ENCODE measurements at places on chromosomes 3 and 15.

DNA sequence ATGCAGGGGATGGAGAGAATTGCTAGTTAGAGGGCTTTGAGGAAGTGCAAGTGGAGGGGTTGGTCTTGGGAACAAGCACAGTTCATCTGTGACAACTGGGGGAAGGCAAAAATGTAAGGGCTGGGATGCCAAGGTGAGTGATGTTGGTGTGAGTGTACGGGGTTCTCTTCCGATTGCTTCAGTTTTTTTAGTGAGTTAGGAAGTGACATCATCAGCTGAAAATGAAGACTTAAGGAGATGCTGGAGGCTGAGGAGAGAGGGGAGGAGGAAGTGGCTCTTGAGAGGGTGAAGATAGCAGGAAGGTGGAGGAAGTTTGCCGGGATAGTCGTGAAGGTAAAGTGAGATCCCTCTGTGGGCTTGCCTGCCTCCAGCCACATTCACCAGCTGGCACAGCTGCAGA is 12.7 kb downstream of the TICRR start:
- no peak for DNase-seq
- H3K4me3 ChIP-seq: no peak overlapping the region
- H3K4me1 ChIP-seq: no peaks in the 10 kb centered on the region
- H3K27ac ChIP-seq: no peak overlapping the region

DNA sequence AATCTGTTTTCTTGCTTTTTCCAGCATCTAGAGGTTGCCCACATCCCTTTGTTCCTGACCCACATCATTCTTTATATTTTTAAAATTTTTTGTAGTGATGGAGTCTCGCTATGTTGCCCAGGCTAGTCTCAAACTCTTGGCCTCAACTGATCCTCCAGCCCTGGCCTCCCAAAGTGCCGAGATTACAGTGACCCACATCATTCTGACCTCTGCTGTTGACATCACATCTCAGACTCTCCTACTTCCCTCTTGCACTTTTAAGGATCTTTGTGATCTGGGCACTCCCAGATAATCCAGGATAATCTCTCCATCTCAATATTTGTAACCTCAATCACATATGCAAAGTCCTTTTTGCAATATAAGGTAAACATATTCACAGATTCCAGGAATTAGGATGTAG is 266.6 kb downstream of the MEX3B start:
- no peaks in the 10 kb centered on the region for H3K4me1 ChIP-seq
- peaks cover 14% of the 10 kb centered on the region for H3K27me3 ChIP-seq
- H3K27ac ChIP-seq: no peak overlapping the region
- no peak overlapping the region for H3K4me3 ChIP-seq
- H3K36me3 ChIP-seq: no peaks in the 10 kb centered on the region
- no peak for DNase-seq

DNA sequence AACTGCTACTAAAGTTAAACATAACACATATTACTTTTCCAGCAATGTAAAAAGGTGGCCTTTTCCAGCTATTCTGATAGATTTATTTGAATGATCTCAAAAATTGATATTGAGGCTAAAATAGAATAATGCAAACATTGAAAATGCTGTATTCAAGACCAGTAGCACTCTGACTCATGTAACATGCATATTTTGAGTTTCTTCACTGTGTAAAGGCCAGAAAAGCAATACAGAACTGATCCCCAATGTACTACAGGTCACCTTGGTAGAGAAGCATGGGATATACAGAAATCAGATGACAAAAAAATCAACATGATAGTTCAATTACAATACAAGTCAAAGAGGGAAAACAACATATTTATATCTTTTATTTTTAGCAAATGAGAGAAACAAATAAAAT is 419.6 kb downstream of the DIPK2A start:
- H3K4me3 ChIP-seq: no peak overlapping the region
- H3K27me3 ChIP-seq: no peaks in the 10 kb centered on the region
- no peaks in the 10 kb centered on the region for H3K36me3 ChIP-seq
- no peaks in the 10 kb centered on the region for H3K4me1 ChIP-seq
- no peak for DNase-seq
- H3K27ac ChIP-seq: no peak overlapping the region

- no peak for DNase-seq
- H3K27ac ChIP-seq: no peak overlapping the region
- no peaks in the 10 kb centered on the region for H3K4me1 ChIP-seq
- H3K36me3 ChIP-seq: peaks cover 15% of the 10 kb centered on the region
- H3K27me3 ChIP-seq: no peaks in the 10 kb centered on the region
- no peak overlapping the region for H3K4me3 ChIP-seq
Observed at GRCh38 chr3:22414239-22414638, 663.2 kb upstream of the ZNF385D start.

DNA sequence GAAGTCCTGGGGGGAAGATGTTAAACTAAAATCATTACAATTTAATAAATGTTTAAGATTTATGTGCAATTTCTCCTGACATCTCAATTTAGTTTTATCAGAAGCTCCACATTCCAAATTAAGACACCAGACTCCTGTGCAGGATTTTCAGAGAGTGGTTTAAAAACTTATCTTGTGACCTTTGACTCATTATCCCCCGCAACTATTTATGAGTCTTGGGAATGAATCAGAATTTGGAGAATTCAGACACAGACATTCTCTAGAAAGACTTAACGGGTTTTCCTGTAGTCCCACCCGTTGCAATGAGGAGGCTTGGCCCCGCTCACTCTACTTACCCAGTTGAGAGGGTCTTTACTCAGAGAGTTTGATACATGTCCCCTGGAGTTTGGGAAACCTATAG is 7.1 kb downstream of the OR5K2 start:
- no peak overlapping the region for H3K4me3 ChIP-seq
- peaks cover 28% of the 10 kb centered on the region for H3K36me3 ChIP-seq
- H3K27me3 ChIP-seq: no peaks in the 10 kb centered on the region
- H3K4me1 ChIP-seq: peaks cover 9% of the 10 kb centered on the region
- no peak for DNase-seq

- H3K36me3 ChIP-seq: no peaks in the 10 kb centered on the region
- H3K27me3 ChIP-seq: no peaks in the 10 kb centered on the region
- no peak overlapping the region for H3K4me3 ChIP-seq
- DNase-seq: no peak
Observed at GRCh38 chr3:69866988-69867720, 127.9 kb downstream of the MITF start.

DNA sequence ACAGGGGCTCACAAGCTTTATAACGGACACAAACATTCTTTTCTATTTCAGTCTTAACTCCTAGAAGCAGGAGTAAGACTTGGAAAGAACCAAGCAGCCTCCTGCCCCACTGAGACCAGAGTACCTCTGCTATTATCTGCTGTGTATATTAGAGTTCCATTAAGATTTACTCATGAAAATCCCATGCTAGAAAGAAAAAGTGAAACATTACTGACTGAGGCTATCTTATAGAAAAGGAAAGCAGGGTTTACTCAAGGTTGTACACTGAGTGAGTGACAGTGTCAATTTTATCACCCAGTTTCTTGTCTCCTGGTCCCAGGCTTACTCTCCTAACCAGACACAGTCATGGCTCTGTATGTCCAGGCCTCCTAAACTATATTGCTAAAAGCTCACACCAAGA is 97.9 kb upstream of the SOX2 start:
- no peak for DNase-seq
- no peaks in the 10 kb centered on the region for H3K27me3 ChIP-seq
- no peak overlapping the region for H3K4me3 ChIP-seq

GRCh38 chr3:114093016-114093380 is 36.5 kb downstream of the QTRT2 start:
- no peak for DNase-seq
- H3K4me3 ChIP-seq: no peak overlapping the region
- H3K4me1 ChIP-seq: peaks cover 3% of the 10 kb centered on the region
- H3K36me3 ChIP-seq: no peaks in the 10 kb centered on the region
- peaks cover 16% of the 10 kb centered on the region for H3K27me3 ChIP-seq

- H3K27ac ChIP-seq: peak overlapping the region; percentile 89
- no peaks in the 10 kb centered on the region for H3K27me3 ChIP-seq
- peak overlapping the region; percentile 20 for H3K4me3 ChIP-seq
- no peaks in the 10 kb centered on the region for H3K36me3 ChIP-seq
Observed at GRCh38 chr3:46286947-46287565, 44.8 kb downstream of the CCR3 start.

DNA sequence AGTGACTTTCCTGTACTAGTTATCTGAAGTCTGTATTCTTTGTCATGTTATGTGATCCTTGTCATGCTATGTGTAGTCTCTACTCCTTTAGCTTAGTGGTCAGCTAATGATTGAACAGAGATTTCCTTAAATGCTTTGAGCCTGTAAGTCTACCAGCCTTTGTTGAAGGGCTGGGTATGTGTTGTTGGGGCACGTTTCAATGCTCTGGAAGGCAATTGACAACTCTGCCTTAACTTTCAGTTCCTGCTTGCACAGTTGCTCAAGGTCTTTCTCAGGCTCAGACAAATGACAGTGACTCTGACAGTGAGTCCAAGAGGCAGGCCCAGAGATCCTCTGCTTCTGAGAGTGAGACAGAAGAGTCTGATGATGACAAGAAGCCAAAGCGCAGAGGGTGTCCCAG is 89.3 kb downstream of the CHD2 start:
- peaks cover 46% of the 10 kb centered on the region for H3K36me3 ChIP-seq
- peaks cover 13% of the 10 kb centered on the region for H3K4me1 ChIP-seq
- H3K27me3 ChIP-seq: no peaks in the 10 kb centered on the region

DNA sequence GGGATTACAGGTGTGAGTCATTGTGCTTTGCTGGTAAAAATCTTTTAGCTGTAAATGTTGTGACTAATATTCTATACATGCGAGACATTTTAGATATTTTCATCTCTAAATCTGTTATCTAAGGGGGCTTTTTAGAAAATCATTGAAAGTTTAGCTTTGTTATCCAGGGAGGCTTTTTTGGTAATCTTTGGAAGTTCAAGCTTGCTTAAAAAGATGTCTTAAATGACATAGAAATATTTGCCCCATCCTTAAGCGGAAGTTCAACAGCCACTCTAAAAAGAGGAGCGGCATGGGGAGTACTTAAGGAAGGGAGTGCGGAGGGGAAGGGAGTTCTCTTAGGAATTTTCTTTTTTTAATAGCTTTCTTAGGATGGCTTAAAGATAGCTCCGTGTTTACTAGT is 26.1 kb downstream of the DNAJC13 start:
- no peaks in the 10 kb centered on the region for H3K36me3 ChIP-seq
- H3K27me3 ChIP-seq: no peaks in the 10 kb centered on the region
- no peak overlapping the region for H3K27ac ChIP-seq
- no peak overlapping the region for H3K4me3 ChIP-seq

- no peak overlapping the region for H3K4me3 ChIP-seq
- H3K4me1 ChIP-seq: no peaks in the 10 kb centered on the region
- no peaks in the 10 kb centered on the region for H3K36me3 ChIP-seq
- no peak overlapping the region for H3K27ac ChIP-seq
Observed at GRCh38 chr15:48318131-48318530, 13.1 kb upstream of the DUT start.

- H3K27ac ChIP-seq: no peak overlapping the region
- H3K36me3 ChIP-seq: no peaks in the 10 kb centered on the region
- no peak overlapping the region for H3K4me3 ChIP-seq
- DNase-seq: no peak
Observed at GRCh38 chr15:69697916-69698315, 245.3 kb downstream of the RPLP1 start.

GRCh38 chr15:49855917-49856637 is 235.2 kb downstream of the DTWD1 start:
- no peaks in the 10 kb centered on the region for H3K27me3 ChIP-seq
- no peak overlapping the region for H3K4me3 ChIP-seq
- H3K4me1 ChIP-seq: peaks cover 6% of the 10 kb centered on the region
- peaks cover 50% of the 10 kb centered on the region for H3K36me3 ChIP-seq

GRCh38 chr3:128075522-128076482 is 23.6 kb downstream of the SEC61A1 start:
- H3K4me3 ChIP-seq: peak overlapping the region; percentile 58
- H3K27me3 ChIP-seq: no peaks in the 10 kb centered on the region
- DNase-seq: peak; percentile 90
- no peaks in the 10 kb centered on the region for H3K36me3 ChIP-seq

- H3K36me3 ChIP-seq: peaks cover 15% of the 10 kb centered on the region
- peaks cover 78% of the 10 kb centered on the region for H3K4me1 ChIP-seq
- peak overlapping the region; percentile 99 for H3K27ac ChIP-seq
- peak; percentile 62 for DNase-seq
- H3K27me3 ChIP-seq: no peaks in the 10 kb centered on the region
- H3K4me3 ChIP-seq: peak overlapping the region; percentile 66
Observed at GRCh38 chr15:67114846-67115585, 49.6 kb downstream of the SMAD3 start.

GRCh38 chr3:194950906-194951628 is 265.4 kb downstream of the FAM43A start:
- H3K4me3 ChIP-seq: peak overlapping the region; percentile 27
- DNase-seq: no peak
- no peaks in the 10 kb centered on the region for H3K36me3 ChIP-seq
- no peak overlapping the region for H3K27ac ChIP-seq
- H3K4me1 ChIP-seq: no peaks in the 10 kb centered on the region

GRCh38 chr3:195385526-195385925 is 57.3 kb downstream of the ACAP2 start:
- H3K36me3 ChIP-seq: peaks cover 6% of the 10 kb centered on the region
- no peaks in the 10 kb centered on the region for H3K27me3 ChIP-seq
- H3K4me3 ChIP-seq: no peak overlapping the region

DNA sequence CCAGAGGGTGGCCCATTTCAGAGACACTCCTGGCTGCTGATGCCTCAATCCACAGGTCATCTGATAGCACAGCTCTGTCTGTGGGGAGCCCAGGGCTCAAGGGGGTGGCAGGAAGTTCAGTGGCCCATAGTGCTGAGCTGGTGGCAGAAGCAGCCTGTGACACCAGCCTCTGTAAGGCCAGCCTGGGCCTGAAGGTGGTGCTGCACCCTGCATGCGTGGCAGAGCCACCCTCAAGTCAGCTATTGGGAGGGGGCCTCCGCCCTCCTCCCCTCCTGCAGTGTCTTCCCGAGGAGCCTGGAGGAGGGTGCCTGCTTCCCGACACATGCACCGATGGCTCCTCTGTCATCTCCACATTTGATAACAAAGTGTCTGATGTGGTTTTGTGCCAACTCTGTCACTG is 3.0 kb downstream of the PLA1A start:
- no peaks in the 10 kb centered on the region for H3K36me3 ChIP-seq
- H3K4me3 ChIP-seq: no peak overlapping the region
- no peak for DNase-seq
- no peak overlapping the region for H3K27ac ChIP-seq
- peaks cover 16% of the 10 kb centered on the region for H3K4me1 ChIP-seq

DNA sequence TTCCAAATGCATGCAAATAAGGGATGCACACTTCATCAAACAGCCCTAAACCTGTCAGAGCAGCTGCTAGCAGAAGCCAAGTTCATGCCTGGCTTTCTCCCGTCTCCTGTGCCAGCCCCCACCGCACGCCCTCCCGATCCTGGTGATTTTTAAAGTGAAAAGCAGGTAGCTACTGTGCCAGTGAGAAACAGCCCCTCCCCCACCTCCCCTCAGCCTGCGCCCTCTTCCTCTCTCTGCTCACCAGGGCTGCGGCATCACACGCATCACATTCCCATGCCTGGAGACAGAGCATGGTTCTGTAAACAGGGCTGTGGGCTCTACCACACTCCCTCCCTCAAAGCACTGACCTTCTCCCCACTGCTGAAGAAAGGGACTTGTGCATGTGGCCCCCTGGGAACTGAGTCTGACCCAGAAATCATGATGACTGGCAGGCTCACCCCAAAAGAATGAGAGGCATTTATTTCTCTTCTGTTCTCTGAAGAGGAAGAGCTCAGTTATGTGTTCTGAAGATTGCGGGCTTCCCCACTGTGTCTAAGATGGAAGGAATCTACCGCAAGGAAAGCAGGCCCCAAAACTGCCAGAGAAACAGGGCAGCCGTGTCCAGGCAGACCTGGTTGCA is 14.5 kb upstream of the SLC6A1 start:
- H3K4me1 ChIP-seq: no peaks in the 10 kb centered on the region

- no peaks in the 10 kb centered on the region for H3K36me3 ChIP-seq
- H3K4me1 ChIP-seq: no peaks in the 10 kb centered on the region
- H3K27me3 ChIP-seq: peaks cover 28% of the 10 kb centered on the region
- H3K27ac ChIP-seq: no peak overlapping the region
Observed at GRCh38 chr3:122961146-122961545, 66.4 kb downstream of the SEMA5B start.

All from natural killer cell treated with Interleukin-12 subunit alpha and Interleukin-12 subunit beta and Interleukin-15 and Interleukin-18, amount 100 ng/mL, for 72 hours (primary cell).